ENCODE measurements at places on chromosomes 16 and 17.

DNA sequence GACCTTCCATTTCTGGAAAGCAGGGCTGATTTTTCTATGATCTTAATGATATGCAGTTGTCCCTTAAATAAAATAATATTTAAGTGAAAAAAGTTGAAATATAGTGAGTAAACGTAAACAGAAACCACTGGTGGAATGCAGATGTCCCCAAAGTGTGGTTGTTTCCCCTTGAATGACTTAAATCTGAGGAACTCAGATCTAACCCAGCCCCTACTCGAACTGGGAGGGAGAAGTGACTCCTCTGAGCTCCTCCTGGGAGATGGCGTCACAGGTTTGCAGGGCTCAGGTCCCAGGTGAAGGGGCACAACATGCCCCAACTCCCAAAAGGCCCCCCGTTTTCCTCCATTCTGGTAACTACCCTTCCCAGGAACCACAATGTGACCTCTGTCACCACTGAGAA lies 142.8 kb downstream of the IRF8 start:
- no peak for ATAC-seq

DNA sequence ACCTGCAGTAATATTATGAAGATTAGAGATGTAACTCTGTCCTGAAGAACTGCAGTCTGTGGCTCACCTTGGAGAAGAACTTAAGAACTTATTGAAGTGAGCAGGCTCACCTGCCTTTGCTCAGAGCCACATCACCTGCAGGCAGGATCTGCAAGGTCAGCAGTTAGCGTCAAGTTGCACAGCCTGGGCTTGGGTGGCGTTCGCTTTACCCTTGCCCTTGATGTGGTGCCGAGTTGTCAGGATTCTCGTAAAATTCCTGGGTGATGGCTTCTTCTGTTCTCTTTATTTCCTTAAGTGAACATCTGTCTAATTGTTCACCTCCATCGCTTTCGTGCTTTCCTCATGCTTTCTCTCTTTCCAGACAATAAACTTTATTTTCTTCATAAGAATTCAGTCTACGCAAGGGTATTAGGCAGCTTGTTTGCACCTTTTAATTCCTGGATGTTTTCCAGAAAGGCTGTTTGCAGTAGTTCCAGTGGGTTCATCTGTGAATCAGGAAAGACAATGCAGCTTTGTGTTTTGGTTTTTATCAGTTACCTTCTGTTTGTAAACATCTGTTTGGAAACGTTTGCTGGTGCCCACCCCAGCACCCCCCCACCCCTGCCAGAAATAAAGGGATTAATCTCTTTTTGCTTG lies 254.3 kb downstream of the WWOX start:
- no peak for ATAC-seq

GRCh38 chr16:27582883-27583282 lies 32.9 kb downstream of the KATNIP start:
- no peak for ATAC-seq

DNA sequence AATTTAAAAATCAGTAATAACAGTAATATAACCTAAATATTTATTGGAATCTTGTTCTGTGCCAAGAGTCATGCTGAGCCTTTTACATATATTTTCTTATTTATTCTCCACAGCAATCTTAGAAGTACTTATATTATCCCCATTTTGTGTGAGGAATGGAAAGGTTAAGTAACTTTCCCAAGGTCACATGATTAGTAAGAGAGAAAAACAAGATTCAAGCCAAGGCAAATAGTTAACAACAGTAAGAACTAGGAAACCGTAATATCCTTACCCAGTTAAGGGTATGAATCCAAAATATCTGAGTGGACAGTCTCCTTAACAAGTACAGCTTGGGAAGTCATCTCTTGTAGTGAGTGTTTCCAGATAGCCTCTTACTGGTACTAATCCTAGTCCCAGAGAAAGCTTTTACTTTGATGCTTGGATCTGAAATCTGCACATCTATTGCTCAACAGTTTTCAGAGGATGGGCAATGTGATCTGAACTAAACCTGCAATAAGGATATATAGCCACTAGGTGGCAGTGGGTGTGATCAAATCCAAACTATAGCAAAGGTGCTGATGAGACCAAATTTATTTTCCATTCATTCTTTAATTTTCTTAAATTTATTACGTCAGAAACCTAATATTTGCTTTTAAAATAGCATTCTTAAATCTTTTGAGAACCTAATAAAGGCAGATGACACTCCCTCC lies 23.3 kb downstream of the SHISA6 start:
- ATAC-seq: no peak

DNA sequence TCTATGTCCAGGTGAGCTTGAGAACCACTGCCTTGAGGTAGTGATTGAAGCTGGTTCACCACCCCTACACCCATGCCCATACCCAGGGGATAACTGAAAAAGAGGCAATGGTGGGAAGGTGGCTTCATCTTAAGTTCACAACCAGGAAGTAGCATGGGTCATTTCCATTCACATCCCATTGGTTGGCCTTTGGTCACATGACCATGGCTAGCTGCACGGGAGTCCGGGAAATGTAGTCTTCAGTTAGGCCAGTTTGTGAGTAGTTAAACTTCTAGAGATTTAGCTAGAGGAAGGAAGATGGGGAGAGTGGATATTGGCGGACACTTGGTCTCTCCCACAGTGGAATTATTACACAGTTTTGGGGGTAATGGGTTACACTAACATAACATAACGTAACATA lies 92.9 kb downstream of the RGS9 start:
- ATAC-seq: no peak

DNA sequence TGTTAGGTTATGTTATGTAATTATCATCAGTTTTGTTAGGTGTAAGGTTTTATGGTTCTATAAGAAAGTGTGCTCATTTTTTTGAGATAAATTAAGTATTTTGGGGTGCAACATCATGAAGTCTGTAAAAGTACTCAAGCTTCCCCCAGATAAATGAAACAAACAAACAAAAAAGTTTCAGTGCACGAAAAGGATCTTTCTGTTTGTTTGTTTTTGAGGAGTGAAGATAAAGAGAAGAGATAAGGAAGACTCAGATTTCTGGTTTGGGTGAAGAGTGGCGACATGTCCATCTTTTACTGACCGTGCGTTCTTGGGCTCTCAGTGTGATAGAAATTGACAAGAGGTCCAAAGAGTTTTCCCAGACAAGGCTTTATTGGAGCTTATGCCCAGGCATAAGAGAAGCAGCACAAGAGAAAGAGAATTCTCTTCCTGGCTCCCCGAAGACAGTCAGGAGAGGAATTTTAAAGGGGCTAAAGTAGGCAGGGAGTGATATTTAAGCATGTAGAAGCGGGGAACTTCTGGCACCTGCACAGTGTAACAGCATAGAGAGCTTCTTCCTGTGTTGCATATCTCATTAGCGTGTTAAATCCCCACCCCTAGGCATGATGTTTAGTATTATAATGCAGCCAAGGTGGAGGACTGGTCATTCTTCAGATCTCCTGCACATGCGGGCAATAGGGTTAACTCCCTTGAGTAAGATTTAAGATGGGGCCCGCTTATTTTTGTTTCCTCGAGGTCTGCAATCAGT lies 71.3 kb downstream of the PLCG2 start:
- ATAC-seq: no peak
